ENCODE measurements at places on chromosomes 16 and 17.

- no peak for DNase-seq
Measured at GRCh38 chr16:55479430-55480140, 587 bp downstream of the MMP2 start.

DNA sequence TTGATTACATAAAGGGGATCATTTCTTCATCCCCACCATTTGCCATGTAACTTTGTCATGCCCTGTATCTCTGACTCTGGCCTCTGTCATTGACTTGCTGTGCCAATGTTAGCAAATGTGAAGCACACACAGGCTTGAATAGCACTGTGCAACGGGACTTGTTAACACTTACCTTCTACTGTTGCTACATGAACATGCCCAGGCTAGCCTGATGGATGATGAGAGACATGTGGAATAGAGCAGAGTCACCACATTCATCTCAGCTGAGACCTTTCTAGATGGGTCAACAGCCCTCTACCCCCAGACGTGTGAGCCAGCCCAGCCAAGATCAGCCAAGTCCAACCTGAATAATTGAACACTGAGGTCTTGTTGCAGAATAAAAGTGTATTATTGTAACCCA, 162.1 kb upstream of the SALL1 start:
- DNase-seq, result no peak

- no peak for DNase-seq
Measured at GRCh38 chr16:8583199-8583598, 7.1 kb downstream of the TMEM114 start.

DNA sequence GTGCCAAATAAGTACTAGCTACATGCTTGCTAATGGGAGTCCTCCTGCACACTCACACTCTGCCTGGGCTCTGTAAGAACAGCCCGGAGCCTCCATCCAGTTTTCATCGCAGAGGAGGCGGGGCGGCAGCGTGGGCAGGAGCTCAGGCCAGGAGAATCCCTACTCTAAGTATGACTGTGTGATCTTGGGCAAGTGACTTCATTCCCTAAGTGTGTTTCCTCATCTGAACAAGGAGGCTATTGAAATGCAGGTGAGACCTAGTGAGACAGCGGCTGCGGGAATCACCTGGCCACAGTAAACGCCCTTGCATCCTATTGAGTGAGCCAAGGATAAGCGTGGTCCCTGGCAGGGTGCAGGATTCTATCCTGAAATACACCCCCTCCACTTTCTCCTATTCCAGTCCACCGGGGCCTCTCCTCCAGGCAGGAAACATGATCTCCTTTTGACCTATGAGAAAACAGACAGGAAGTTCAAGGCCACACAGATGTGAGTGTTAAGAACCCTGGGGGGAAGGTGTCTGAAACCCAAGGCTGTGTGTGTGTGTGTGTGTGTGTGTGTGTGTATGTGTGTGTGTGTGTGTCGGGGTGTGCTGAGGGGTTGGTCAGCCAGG, 5.2 kb upstream of the RAI1 start:
- no peak for DNase-seq

Measured in CD14-positive monocyte (primary cell).